ENCODE measurements at places on chromosomes 4 and X.

GRCh38 chrX:153470411-153471363 is at the start of gene HAUS7:
TSS of gene HAUS7 (minus strand) at chrX:153470576. CDS start at chrX:153470557, 19 bp downstream.
- peak; percentile 64 for DNase-seq

DNA sequence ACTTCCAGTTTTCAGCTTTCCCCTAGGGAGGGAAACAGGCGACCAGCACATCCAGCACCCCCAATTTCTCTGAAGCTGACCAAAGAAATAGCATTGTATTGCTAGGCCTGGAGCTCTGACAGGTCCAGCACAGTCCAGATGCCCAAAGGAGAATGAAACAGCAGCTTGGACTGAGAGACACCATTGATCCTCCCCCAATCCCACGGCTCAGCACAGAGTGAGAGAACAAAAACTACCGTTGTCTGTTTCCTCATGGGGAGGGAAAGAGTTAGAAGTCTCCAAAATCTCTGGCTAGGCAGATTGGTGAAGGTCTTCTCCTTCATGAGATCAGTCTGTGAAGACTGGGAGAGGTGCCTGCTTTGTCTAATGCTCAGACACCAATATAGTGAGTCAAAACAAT is 8.6 kb downstream of the TCEAL7 start:
- no peak for DNase-seq

- peak; percentile 10 for DNase-seq
These were observed 387.2 kb downstream of the PCDH7 start for GRCh38 chr4:31107362-31107761.

DNA sequence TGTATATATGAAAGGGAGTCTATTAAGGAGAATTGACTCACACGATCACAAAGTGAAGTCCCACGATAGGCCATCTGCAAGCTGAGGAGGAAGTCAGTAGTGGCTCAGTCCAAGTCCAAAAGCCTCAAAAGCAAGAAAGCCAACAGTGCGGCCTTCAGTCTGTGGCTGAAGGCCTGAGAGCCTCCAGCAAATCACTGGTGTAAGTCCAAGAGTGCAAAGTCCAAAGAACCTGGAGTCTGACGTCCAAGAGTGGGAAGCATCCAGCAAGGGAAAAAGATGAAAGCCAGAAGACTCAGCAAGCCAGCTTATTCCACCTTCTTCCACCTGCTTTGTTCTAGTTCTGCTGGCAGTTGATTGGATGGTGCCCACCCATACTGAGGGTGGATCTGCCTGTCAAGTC is 104.1 kb downstream of the IL1RAPL2 start:
- DNase-seq, result no peak

DNA sequence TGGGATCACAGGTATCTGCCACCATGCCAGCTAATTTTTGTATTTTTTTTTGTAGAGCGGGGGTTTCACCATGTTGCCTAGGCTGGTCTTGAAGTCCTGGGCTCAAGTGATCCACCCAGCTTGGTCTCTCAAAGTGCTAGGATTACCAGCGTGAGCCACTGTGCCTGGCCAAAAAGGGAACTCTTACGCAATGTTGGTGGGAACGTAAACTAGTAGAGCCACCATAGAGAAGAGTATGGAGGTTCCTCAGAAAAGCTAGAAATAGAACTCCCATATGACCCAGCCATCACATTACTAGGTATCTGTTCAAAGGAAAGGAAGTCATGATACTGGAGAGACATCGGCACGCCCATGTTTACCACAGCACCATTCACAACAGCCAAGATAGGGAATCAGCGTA is 85.9 kb downstream of the PRKX start:
- DNase-seq, result no peak

DNA sequence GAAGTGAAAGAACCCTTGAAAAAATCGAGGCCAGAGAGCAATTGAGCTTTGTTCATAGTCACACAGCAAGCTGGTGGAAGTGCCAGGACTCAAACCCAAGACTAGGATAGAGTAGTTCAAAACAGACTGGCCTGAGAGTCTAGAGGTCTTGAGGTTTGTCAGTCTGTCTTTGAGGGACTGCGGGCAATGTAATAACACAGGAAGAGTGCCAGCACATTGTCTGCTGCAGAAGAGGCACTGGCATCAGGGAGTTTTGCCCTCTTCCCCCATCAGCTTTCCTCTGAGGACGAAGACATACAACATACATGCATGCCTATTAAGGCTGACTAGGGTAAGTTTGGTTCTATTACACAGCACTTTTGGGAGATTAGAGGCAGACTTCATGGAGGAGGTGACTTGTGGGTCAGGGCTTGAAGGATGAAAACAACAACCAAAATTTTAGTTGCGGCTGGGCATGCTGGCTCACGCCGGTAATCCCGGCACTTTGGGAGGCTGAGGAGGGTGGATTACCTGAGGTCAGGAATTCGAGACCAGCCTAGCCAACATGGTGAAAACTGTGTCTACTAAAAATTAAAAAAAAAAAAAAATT is 64.1 kb upstream of the LAS1L start:
- no peak for DNase-seq

- no peak for DNase-seq
These were observed 123.4 kb downstream of the MFAP3L start for GRCh38 chr4:169902658-169903345.
